ENCODE measurements at places on chromosomes 2 and 18.

GRCh38 chr2:231970461-231970860 lies 8.9 kb downstream of the DIS3L2 start:
- no peak for DNase-seq

- no peak for DNase-seq
Measured at GRCh38 chr2:138572318-138572717, 70.7 kb downstream of the SPOPL start.

DNA sequence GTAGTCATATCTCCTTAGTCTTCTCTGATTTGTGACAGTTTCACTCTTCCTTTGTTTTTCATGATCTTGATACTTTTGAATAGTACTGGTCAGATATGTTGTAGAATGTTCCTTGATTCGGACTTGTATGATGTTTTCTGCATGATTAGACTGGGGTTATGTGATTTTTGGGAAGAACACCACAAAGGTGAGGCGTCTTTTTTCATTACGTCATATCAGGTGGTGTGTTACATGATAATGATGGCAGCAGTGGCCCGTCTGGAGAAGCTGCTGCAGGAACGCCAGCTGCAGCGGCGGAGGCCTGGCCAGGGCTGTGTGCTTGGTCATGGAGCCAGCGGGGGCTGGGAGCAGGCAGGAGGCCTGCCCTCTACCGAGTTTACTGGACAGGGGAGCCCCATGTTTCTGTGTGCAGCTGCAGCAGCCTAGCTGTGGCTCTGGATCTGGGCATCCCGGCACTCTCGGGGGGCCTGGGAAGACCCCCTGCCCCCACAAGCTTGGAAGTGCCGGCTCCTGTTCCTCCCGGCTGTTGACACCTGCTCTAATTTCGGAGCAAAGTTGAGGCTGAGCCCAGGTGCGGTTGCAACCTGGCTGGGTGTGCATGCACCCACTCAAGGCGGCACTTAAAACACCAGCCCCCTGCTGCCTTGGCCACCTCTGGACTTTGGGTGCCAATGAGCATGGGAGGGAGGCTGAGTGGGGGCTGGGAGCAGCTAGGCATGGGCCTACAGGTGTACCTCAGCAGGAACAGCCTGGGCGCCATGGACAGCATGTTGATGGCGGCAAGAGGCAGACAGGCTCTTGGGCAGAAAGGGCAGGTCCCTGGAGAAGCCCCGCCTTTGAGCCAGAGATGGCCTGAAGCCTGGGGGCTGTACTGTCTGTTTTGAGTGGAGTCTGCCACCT lies 26.1 kb downstream of the SLC4A10 start:
- no peak for DNase-seq

GRCh38 chr2:219176818-219177551 lies at the start of gene CNPPD1:
CNPPD1 (minus strand) TSS chr2:219176925; CDS start chr2:219176828, 97 bp downstream.
- no peak for DNase-seq

DNA sequence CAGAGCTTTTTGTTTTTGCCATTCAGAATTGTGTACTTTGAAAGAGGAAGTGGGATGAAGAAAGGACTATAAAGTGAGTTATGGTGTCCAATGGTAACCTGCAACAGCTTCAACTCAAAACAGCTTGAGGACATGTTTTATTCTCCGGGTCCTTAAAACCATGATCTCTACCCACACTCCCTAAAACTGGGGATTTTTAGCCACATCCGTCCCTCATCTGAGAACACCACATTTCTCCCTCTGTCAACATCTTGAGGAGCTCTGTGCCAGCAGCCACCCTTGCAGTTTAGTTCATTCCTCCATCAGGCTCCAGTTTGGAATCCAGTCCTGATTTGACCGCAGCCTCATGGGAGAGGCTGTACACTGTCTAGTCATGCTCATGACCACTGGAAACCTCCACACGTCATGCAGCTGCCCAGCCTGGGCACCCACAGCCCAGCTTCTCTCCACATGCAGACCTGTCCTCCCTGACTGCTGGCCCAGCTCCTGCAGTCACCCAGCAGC lies 62.6 kb downstream of the C18orf63 start:
- no peak for DNase-seq

DNA sequence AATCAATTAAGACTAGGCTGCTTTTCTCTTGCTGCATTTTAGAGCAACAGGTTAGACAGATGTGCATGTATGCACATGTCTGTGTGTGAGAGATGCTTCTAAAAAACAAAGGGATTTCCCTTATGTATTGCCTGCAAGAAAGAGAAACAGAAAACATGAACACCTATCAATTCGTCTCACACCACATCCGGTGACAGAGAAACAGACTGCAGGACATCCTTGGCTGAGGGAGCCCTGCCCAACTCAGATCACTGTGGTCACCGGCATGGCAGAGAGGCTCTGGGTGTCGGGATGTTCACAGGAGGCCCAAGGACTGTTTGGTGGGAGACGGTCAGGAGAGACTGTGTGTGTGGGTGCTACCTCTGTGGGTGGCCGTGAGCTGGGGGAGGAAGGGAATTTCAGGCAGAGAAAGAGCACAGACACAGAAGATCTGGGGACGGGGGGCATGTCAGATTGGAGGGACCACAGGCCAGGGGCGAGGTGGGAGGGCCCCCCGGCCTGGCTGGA lies 24.9 kb downstream of the FHL2 start:
- DNase-seq: no peak

- DNase-seq: no peak
Measured at GRCh38 chr18:49844903-49845302, 31.6 kb upstream of the ACAA2 start.

- no peak for DNase-seq
Measured at GRCh38 chr2:156423674-156424282, 12.4 kb upstream of the GPD2 start.

DNA sequence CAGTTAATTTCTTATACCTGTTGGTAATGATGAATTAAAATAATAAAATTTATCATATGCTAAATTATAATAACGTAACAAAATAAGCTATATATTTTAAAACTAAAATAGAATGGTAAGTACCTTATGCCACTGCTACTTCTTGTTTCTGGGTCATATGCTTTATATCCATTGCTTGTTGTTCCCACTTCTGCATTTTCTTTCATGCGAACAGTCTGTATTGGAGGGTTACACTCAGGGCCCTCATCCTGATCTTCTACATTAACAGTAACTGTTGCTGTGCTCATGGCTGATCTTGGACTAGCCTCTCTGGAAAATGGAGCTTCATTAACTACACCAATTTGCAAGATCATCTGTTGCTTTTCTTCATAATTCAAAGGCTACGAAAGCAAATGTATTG lies 22.2 kb downstream of the DSC2 start:
- DNase-seq: no peak
